Cortex of kidney (tissue), 1 donor: ENCODE measurements at places on chromosomes 2 and 18.

- DNase-seq, result no peak
These were observed 8.9 kb downstream of the STAM2 start for GRCh38 chr2:152166633-152167032.

DNA sequence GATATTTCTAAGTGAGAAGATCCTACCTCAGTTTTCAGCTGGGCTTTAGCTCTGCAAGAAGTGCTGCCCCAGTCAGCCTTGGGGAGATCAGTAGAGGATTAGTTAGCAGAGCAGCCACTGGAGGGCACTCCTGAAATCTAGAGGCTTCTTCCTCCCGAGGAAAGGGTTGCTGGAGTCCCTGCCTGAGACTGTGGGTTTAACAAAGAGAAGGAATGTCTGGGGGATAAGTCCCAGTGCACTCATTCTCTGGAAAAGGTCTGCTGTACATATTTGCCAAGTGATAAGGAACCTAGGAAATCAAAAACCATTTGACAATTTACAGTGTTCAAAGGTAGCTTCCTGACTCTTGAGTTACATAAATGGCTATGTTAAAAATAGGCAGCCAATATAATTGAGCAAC, 207.2 kb downstream of the SLC8A1 start:
- DNase-seq, result no peak

DNA sequence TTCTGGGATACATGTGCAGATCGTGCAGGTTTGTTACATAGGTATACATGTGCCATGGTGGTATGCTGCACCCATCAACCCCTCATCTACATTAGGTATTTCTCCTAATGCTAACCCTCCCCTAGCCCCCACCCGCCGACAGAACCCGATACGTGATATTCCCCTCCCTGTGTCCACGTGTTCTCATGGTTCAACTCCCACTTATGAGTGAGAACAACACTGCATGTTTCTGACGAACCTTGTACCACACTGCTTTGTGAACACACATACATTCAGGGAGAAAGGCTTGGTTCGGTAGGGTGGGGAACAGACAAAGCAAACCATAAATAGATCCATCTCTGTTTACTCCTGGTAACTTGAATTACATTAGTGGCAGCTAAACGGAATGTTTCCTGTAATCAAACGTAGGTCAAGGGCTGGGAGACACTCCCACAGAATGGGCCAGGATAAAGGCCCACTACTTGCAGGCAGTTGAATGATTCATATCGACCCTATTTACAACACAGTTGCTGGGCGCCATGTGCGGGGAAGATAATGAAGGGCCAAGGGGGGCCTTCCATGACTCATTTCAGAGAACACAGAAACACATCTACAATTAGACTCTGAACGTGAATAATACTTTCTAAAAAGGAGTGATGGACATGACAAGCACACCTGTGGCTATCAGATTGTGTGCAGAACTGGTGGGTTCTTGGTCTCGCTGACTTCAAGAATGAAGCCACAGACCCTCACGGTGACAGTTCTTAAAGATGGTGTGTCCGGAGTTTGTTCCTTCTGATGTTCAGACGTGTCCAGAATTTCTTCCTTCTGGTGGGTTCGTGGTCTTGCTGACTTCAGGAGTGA, 56.8 kb upstream of the KIDINS220 start:
- no peak for DNase-seq

- DNase-seq, result no peak
These were observed 224.8 kb downstream of the NEDD4L start for GRCh38 chr18:58268849-58269248.

GRCh38 chr2:220887876-220888275, 684.2 kb downstream of the EPHA4 start:
- no peak for DNase-seq

- DNase-seq, result no peak
These were observed 344.0 kb downstream of the ARHGAP15 start for GRCh38 chr2:143473216-143473615.

DNA sequence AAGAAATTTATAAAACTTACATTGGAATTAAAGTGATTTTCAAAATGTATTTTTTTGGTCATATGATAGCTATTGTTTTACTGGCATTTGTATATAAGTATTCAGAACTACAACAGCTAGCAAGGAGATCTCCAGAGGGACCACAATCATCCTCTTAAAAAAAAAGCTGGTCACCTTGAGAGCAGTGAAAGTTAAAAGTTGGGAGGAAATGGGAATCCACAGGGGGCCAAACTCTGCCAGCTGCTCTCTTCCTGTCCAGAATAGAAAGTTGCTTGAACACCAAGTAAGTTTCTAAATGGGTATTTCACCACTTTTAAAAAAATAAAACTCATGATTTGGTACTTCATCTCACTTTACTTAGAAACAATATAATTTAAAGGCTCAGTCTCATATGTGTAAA, 1025.1 kb downstream of the LRP1B start:
- DNase-seq, result no peak

- no peak for DNase-seq
These were observed 235.9 kb upstream of the SMAD2 start for GRCh38 chr18:48166336-48166875.

DNA sequence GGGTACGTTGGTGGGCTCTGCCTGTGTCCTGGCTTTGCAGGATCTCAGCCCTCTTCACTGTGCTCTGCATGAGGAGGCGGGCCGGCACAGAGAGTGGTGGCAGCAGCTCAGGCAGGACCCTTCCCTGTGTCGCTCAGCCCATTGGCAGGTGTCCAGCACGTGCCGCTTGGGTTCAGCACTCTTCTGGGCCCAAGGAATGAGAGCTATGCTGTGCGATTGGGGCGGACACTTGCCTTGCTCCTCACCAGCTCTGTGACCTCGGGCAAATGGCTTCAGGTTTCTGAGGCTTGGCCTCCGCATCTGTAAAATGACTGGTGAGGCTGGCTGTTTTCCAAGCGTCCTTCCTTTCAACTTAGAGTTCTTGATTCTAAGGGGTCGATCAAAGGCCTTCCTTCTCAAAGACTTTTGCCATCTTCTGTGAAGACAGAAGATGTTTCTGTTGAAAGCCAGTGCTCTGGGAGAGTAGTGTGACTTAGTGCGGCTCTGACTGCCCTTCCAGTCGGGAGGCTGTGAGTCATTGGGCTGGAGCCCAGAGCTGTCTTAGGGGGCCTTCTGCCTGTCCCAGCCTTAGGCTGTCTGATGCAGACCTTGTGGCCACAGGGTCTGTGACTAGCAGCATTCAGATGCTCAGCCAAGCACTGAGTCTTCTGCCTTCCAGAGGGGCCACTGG, 35.6 kb downstream of the GLI2 start:
- no peak for DNase-seq

- DNase-seq, result no peak
These were observed 339.5 kb downstream of the TXNL1 start for GRCh38 chr18:56298935-56299334.

GRCh38 chr18:45403341-45404049, 211.8 kb upstream of the SLC14A2 start:
- DNase-seq, result no peak

- DNase-seq, result no peak
These were observed 121.4 kb upstream of the HDAC4 start for GRCh38 chr2:239522002-239522739.

DNA sequence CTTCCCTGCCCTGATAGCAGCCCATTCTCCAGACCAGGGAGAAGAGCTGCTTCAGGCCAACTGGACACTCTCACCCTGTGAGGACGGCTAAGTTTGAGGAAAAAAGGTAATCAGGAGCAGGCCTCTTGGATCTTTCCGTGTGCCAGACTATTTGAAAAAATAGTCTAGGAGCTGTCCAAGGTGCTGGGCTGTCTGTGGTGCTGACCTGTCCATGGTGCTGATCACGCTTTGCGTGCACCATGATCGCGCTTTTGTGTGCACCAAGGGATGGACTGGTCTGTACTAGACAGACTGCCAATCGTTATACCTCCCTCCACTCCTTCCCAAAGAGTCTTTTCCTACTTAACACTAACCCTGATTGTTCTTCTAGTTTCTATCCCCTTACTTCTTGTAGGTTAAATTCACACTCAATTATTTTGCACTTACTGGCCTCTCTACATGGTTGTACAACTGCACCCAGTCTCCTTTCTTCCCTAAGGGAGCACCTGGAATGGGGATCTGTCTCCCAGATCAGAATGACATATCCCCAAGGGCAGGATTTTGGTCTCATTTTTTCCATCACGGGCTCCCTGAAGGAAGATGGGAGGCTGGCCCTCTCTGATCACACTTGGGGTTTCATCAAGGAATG, 295.4 kb downstream of the CELF4 start:
- DNase-seq, result no peak

GRCh38 chr2:223503746-223504145, 98.4 kb downstream of the SCG2 start:
- no peak for DNase-seq

- DNase-seq, result no peak
These were observed 585.9 kb upstream of the SYT4 start for GRCh38 chr18:43863180-43863579.

GRCh38 chr2:168976034-168976654, 55.0 kb downstream of the ABCB11 start:
- DNase-seq, result no peak

DNA sequence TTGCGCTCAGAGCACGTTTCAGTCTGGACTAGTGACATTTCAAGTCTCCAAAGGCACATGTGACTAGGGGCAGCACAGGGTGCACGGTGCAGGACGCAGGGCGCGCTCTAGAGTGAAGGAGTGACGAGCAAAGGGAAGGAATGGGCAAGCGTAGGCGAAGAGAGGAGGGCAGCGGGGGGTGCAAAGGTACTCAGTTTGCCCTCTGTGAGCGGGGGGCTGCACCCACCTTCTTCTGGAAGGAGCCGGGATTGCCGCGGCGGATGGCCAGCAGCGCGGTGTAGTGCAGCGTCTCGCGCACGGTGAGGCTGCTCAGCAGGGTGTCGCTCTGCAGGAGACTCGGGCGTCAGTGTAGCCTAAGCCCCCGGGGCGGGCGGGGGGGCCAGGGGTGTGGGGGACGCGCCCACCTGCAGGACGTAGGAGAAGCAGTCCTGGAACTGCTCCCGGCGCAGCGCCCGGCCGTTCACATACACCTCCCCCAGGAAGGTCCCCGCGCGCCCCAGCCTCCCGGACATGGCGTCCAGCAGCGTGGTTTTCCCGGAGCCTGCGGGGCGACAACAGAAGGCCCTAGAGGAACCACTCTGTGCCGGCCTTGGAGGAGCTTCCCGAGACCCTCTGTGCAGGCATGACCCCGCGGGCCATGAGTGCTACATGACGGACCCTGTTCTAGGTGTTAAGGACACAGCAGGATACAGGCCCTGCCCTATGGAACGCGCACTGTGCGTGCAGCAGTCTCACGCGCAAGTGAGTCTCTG, 6.9 kb downstream of the ABCG5 start:
- no peak for DNase-seq

DNA sequence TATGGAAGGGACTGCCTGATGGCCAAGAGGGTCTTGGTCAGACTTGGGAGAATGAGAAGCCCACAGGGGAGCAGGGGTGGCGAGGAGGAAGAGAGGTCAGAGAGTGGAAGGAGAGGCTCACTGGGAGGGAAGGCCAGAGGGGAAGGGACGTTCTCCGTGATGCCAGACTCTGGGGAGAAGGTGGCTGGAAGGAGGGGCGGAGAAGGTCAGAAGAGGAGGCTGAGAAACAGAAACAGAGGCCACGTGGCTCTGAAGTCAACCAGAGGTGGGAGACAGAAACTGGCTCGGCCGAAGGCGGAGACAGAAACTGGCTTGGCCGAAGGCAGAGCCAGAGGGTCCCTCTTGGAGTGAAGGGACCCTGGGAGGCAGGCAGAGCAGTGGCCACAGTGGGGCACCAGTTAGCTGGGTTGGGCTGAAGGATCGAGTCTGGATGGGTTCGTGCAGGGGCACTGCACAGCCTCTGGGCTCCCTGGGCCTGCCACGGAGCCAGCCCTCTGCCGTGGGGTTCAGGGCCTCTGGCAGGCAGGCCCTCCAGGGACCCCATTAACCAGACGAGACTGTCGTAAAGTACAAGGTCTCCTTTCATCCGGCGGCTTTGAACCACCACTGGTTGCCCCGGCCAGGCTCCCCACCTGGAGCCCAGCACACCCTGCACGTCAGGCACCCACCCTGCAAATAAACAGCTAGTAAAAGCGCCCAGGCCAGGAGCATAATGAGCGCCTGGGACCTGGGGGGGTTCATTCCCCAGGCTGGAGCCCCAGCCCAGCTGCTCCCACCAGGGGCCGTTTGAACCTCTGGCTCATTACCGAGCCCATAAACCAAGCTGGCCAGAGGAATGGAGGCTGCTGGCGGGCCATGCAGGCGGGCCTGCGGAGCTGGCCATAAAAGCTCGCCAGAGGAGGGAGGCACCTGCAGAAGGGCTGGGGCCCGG, 218.8 kb downstream of the DYSF start:
- DNase-seq, result no peak

DNA sequence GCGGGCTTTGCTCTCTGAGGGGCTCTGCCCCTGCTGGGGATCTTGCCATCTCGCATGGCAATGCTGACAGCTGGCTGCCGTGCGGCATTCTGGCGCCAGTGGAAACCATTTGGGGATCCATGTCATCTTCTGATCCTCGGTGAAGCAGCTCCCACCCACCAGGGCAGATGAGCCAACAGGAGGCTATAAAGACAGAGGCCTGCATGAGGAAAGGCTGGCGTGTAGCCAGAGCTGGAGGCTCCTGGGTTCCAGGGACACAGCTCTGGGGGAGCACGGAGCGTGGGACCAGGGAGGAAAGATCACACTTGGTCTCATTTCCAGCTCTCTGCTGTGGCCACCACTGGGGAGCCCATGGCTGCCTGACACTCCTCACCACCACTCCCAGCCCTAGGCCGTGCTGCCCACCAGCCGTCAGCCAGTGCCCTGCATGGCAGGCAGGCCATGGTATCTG, 145.8 kb downstream of the ZFP36L2 start:
- DNase-seq, result no peak

DNA sequence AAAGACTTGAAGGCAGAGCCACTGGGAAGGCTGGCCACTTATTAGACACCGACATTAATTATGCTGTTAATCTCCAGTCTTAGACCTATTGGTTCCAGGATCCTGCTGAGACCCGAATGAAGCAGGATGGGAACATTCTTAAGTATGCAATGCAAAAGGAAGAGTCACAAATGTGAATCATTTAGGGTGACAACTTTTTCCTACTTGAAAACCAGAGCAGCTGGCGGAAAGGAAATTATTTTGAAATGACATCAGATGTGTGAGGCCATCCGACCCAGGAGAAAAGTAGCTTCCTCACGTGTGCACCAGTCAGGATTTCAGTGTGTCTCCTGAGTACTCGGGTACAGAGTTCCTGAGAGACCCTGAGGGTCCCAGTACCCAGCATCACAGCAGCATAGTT, 222.9 kb upstream of the NCKAP5 start:
- no peak for DNase-seq

DNA sequence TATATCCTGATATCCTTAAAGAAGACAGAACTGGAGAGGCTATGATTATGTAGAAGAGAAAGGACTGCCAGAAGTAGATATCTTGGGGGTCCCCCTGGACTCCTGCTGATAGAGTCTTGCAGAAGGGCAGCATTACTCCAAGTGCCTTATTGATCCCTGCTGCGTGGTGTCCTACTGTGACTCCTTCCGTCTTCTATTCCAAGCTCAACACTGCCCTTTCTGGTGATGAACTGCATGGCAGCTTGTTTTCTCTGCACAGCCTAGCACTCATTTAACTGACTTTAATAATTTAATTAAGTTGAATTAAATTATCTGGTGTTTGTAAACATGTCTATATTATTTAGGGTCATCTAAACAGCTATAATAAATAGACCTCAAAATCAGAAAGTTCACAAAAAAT, 194.1 kb upstream of the DSEL start:
- DNase-seq, result no peak
